ENCODE measurements at places on chromosomes 16 and 17.

GRCh38 chr17:73365301-73365874 is 53.6 kb upstream of the CDC42EP4 start:
- no peak for DNase-seq

DNA sequence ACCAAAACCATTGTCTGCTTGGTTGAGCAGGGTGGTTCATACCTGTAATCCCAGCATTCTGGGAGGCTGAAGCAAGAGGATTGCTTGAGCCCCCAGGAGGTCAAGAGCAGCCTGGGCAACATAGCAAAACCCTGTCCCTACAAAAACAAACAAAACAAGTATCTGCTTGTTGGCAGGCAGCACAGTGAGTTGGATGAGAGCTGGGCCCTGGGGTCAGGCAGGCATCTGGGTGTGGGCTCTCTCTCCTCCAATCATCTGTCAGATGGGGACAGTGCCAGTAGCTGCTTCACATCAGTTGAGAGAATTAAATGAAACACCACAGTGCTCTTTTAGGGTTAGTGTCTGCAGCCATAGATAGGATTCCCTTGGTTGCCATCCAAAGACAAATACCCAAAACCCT is 5.8 kb downstream of the ARMC7 start:
- no peak for DNase-seq

- DNase-seq: no peak
Measured at GRCh38 chr17:59512844-59513385, 52.5 kb upstream of the DHX40 start.

GRCh38 chr16:89924297-89924924 is 1.3 kb downstream of the TUBB3 start:
- no peak for DNase-seq

DNA sequence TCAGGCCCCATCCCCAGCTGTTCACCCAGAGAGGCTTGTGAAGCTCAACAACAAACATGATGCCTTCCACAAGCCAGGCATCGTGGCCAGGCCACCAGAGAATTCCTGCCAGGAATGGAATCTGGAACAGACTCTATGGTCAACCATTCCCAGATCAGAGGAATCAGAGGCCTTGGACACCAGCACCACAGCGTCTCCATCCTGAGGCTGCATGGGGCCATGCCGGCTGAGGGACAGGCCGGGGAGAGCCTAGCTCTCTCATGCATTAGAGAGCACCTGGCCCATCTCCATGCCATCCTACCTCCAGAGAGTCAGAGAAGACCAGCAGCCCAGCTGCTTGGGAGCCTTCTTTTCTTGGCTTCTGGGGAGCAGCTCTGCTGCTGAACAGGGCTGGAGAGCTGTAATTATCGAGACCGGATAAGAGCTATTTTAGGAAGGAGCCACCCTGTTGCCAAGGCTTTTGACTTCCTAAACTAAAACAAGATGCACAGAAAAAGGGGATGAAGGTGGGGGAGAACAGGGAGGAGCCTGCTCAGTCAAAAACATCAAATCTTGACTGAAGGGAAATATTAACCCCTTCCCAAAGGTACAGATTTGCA is 24.5 kb upstream of the MTMR4 start:
- DNase-seq: no peak

All from activated T-helper 1 cell treated with anti-CD3 and anti-CD28 coated beads, Interleukin-2, amount 50 U/mL, for 16 hours (primary cell).